Osteocyte (in vitro differentiated cells): ENCODE measurements at places on chromosomes 4 and X. TPM values are rescaled to one million over a fixed set of nuclear protein-coding genes. Genes with fewer than 3 reads are reported as not detected.
A peak's percentile ranks its signal among the peaks of the same experiment; 100 is the strongest.

HTRA3 gene
- total RNA-seq = 0.16 and 0.37 TPM in 2 replicates

WAS gene
- 0.19 and 0.39 TPM in 2 replicates for total RNA-seq

CFAP299 gene
- total RNA-seq = not detected in 2 replicates

SLC34A2 gene
- total RNA-seq = not detected in 2 replicates

FMR1NB gene
- not detected in 2 replicates for total RNA-seq

NPNT gene
- total RNA-seq = not detected in 2 replicates

FANCB gene
- 2.9 and 4.2 TPM in 2 replicates for total RNA-seq

DNA sequence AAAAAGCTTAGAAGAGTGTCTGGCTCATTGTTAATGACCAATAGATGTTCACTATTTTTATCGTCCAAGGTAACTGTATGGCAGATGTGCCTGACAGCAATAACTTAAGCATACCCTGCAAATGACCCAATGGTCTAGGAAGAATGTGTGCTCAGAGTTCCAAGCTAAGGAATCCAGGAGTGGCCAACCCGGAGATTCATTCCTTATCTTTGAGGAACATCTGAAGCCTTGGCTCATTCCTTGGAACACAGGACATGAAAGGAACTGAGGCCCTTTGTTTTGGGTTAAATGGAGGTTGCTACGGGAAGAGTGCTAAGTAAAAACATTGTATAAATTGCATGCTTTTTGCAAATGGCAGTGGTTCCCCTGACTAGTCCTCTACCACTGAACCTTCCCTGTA is 38.9 kb upstream of the EFNB1 start:
- no peak for DNase-seq

- no peak for DNase-seq
Measured at GRCh38 chr4:153782581-153782980, 6.3 kb downstream of the SFRP2 start.

DNA sequence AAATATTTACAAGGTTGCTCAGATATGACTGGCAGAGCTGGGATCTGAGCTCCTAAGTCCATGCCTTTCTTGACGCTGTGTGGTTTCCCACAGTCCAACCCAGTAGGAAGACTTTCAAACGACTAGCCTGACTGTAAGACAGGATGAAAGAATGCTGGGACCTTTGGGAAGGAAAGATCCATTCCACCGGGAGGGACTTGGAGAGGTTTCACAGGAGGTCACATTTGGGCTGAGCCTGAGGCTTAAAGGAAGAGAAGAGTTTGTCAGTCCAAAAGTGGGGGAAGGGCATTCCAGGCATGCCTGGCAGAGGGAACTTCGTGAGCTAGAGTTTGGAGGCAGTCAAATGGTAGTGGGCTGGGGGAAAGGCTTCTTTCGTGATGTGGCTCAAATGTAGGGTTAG is 1.5 kb downstream of the STARD8 start:
- no peak for DNase-seq

DNA sequence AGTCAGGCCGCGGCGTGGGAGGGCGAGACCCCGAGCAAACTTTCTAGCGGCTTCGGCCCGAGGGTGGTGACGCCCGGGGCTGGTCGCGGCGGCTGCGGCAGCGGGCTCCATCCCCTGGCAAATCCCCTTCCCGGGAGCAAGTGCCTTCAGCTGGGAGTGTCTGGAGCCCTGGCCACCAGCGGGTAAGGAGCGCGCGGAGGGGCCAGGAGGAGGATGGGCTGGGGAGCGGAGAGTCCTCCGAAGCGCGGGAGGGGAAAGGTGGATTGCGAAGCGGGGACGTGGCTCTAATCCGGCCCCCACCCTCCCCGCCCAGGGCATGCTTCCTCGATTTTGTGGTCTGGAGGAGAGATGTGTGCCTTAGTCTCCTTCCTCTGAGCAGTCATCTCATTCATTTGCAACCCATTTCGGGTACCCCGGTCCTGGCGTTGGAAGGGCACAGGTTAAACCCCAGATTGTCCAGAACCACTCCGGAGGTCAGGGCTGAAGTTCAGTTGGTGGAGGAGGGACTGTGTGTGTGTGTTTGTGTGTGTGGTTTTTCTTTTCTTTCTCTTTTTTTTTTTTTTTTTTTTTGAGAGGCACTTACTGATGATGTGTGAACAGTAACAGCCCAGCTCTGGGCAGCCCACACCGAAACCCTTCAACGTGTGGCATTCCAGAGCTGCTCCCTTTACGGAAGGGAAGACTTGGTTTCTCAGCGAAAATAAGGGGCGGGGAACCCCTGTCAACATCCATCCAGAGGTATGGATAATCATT is 516 bp downstream of the SGMS2 start:
- DNase-seq = no peak

DNA sequence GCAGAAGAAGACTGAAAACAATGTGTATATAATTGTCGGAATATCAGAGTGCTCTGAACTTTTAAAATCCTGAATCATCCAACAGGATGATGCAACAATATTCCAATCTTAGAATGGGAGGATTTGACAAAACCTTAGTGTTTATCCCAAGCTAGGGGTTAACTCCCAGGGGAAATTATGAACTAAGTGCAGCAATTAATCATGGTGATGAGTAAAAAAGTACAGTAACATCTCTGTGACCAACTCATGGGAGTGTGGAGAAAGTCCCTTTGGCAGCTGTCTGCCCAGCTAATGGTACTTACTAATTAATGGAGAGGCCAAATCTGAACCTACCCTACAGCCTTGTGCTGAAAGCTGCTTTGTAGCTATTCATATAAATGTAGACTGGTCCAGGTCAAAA is 257.6 kb upstream of the DDX53 start:
- DNase-seq = no peak

GRCh38 chr4:3688018-3688998 is 77.9 kb upstream of the ADRA2C start:
- no peak for DNase-seq

- DNase-seq = no peak
Measured at GRCh38 chrX:125089761-125090445, 229.8 kb upstream of the TEX13C start.

- DNase-seq = no peak
Measured at GRCh38 chr4:153266988-153267387, 62.7 kb downstream of the TRIM2 start.

GRCh38 chrX:103823591-103823990 is 8.5 kb downstream of the RAB9B start:
- DNase-seq = no peak

GRCh38 chrX:32572644-32573043 is 638.7 kb downstream of the DMD start:
- no peak for DNase-seq

DNA sequence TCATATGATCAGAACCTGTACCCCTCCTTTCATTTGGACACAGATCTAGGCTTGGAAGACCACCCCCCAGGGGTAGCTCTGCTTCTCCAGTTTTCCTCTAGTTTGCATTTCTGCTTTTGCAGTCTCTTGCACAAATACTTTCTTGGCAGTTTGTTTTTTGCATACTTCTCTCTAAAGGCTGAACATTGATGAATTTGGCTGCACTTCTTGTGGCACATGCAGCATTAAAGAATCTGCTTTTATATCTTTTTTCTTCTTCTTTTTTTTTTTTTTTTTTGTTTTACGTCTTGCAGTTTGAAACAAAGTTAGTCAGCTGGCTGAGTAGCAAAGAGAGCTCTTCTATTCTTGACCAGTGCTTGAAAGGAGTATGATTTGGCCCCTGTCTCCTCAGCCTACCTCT is 273.0 kb downstream of the GLUD2 start:
- no peak for DNase-seq

DNA sequence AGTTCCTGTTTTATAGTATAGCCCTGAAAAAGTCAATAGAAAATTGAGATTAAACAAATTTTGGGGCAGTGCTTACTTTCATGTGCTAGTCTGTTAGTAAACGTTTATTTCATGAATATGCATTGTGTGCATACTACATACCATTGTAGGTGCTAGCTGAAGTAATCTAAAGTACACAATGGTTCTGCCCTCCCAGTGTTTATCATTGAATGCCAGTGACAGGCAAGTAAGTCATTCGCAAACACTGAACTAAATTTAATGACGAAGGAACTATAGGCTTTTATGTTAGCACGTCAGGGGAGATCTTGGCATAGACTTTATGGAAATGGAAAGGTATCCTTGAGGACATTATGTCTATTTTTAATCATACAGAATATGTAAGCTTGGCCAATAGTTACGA is 426.9 kb upstream of the EPHA5 start:
- DNase-seq = no peak

- DNase-seq = peak; percentile 90
Measured at GRCh38 chrX:48918643-48919340, at the start of gene PIM2. Gene PIM2, minus strand, starts transcription at chrX:48919024. Its CDS starts 190 bp downstream, at chrX:48918834.
